Midbrain (tissue), 1 donor: ENCODE measurements at places on chromosomes 2 and 18.

GRCh38 chr18:41745166-41746049 is 209.6 kb upstream of the PIK3C3 start:
- peak; percentile 62 for DNase-seq

DNA sequence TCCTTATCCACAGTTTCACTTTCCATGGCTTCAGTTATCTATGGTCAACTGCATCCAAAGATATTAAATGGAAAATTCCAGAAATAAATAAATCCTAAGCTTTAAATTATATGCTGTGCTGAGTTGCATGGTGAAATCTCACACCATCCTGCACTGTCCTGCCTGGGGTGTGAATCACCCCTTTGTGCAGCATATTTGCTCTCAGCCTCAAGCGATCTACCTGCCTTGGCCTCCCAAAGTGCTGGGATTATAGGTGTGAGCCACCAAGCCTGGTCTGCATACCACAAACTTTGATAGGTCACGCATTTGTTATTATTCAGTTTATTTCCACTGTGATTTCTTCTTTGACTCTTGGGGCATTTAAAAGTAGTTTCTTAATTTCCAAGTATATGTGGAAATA is 117.2 kb downstream of the SPIRE1 start:
- DNase-seq: no peak

DNA sequence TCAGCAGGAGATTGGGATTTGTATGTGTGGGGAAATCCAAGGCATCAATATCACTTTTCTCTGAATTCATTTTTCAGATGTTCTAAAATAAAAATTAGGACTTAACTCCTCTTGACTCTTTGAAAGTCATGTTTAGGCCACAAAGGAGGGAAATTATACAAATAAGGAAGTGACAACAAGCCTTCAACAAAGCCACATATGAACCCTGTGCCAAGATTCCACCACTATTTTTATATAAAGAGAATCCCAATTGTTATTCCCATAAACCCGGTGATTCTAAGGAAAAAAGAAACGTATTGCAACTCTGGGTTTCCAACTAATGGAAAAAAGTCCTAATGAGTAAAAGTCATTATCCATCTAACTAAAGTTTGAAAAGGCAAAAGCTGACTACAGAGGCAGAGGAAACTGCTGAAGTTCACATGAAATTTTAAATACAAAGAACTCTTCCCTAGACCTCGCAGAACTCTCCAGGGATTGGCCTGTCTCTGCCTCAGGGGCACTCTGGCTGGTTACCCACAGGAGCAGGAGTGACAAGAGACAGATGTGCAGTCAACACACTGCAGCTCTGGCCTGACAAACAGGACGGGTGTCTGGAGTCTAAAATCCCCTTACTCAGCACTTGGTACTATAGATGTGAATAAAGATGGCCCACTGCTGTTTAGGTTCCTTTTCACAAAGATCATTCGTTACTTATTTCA is 11.5 kb downstream of the NPC1 start:
- no peak for DNase-seq

GRCh38 chr2:197577446-197577845 is 61.6 kb downstream of the MOB4 start:
- DNase-seq: peak; percentile 15

DNA sequence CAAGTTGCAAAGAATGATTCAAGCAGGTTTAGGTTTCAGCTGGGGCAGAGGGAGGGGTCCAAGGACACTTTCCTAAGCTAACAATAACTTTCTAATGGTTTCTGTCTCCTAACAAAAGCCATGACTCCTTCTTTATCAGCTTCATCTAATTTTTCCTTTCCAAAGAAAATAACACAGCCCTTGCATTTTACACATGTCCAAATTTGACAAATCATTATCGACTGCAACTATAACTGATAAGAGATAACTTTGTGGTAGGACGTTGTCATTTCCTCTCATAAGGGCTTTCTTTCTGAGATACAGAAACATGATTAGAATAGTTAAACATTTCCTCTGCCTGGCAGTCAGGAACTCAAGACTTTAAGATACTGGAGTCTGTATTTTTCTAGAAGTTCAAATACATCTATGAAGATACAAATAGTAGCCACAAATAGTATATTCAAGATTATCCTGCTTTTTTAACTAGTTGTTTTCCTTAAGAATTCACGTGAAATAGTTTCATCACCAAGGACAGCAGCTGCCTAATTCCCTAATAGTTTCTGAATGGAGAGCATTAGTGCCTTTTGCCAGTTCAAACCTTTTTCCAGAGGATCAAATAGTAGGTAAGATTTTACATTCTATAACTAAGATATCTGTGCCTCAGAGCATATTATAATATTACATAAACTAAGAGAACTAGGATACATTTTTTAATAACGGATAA is 263.2 kb downstream of the EXOC6B start:
- no peak for DNase-seq

GRCh38 chr2:240060977-240061591 is 7.8 kb upstream of the OR6B3 start:
- DNase-seq: peak; percentile 80

GRCh38 chr2:26532301-26533250 is 54.7 kb upstream of the OTOF start:
- no peak for DNase-seq

- DNase-seq: no peak
Measured at GRCh38 chr2:53960476-53960875, 10.3 kb downstream of the PSME4 start.

DNA sequence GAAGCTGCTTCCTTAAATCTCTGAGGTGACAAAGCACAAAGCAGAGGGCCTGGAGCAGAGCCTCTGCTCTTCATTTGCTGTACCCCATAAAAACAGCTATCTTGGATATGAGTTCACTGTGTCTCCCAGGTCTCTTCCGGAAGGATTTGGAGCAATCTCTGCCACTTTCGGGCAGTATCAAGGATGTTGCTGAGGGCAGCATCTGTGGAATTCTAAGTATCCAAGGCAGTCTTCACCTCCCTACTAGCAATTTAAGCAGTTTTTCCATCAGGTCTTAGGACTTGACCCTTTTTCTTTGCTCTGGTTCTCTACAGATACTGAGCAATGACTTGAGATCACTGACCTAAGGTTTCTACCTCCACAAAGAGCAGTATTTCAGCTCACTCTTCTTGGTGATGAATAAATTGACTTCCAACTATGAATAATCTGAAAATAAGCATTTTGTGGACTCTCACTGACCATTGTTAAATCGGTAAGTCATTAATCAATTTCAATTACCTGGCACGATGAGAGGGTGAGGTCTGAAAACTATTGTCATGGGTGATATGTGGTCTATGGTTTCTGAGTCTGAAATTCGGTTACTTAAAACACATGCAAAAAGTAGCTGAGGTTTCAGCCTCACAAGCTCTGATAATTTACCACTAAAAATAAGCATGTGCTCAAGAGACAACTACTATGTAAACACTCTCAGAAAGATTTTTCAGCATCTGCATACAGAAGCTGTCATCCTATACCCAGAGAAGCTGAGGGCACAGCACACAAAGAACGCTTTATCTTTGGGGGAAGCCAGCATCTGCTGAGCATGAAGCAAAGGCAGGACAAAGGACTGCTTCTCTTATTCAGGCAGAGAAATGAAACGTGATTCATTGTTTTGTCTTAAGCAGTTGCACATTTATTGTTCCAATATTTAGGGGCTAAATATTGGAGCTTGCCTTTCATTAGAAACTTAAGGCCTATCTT is 32.1 kb upstream of the SPATS2L start:
- DNase-seq: peak; percentile 49

GRCh38 chr2:131023758-131024157 is 69.5 kb downstream of the FAM168B start:
- no peak for DNase-seq

- DNase-seq: peak; percentile 41
Measured at GRCh38 chr2:165203689-165204559, at the start of gene SCN3A. TSS of gene SCN3A (minus strand) at chr2:165204050. CDS start at chr2:165176394, 27,656 bp downstream.

- no peak for DNase-seq
Measured at GRCh38 chr2:134052173-134052572, 201.7 kb upstream of the MGAT5 start.

DNA sequence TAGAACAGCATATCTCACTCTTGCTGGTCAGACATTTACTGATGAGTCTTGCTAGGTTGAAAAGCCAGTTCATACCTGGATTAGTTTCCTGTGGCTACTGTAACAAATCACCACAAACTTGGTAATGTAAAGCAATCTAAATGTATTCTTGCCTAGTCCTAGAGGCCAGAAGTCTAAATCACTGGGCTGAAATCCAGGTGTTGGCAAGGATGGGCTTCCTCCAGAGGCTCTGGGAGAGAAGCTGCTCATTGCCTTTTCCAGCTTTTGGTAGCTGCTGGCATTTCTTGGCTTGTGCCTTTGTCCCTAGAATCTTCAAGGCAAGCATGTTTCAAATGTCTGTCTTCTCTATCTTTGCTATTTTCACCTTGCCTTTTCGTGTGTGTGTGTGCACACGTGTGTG is 62.3 kb upstream of the MAP4K3 start:
- DNase-seq: no peak

- DNase-seq: no peak
Measured at GRCh38 chr18:31659576-31660177, 24.7 kb downstream of the B4GALT6 start.

DNA sequence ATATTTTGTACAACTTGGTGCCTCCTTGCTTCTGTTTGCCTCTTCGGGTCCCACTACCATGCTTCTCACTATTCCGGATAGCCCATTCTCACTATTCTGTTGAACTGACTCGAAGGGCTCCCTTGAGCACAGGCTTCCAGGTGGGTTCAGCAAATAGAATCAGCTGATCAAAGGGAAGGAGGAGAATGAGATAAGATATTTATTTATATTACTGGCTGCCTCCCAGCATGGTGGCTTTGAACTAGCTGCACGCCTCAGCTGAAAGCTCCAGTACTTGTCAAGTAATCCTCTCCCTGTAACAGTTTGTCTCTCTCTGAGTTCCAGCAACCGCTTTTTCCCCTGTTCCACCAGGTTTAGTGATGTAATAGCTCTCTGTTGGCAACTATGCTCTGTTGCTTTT is 187.8 kb upstream of the HNRNPA3 start:
- DNase-seq: no peak

DNA sequence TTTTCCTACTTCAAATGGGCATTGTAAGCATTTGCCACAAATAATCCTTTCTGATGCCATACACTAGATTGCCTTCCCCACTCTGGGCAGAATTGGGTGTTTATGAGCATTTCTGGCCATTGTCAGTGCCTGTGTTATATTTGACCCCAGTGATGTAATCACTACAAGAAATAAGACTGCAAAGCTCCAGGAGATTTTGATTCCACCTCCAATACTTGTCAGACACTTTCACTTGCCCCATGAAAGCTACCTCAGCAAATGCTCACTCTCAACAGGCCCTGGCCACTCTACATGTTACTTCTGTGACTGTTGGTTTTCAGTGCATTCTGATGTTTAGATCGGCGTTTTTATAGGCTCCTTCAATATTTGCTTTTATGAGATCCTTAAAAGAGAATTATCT is 135.1 kb downstream of the GFPT1 start:
- no peak for DNase-seq

GRCh38 chr2:112566104-112566503 is 18.3 kb upstream of the CHCHD5 start:
- no peak for DNase-seq

GRCh38 chr18:78246050-78246449 is 733.6 kb upstream of the SALL3 start:
- no peak for DNase-seq

DNA sequence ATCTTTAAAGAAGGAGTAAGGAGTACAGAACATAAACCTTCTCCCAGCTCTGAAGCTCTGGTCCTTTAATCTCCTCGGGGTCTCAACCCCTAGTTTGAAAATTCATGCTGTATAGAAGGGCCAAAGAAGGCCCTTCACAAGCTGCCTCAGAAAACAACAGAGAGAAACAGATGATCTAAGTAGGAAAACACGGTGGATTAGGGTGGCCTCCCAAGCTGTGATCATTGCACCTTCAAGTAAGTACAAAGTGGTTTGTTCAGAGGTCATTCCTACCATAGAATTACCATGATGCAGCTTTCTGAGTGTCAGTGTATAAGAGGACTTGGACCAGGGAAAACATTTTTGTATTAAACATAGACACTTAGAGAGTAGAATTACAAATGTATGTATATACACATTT is 10.9 kb downstream of the TMEM169 start:
- DNase-seq: no peak

- no peak for DNase-seq
Measured at GRCh38 chr2:12604341-12604740, 112.4 kb upstream of the TRIB2 start.

- DNase-seq: no peak
Measured at GRCh38 chr18:27014841-27015240, 149.3 kb upstream of the AQP4 start.

- DNase-seq: no peak
Measured at GRCh38 chr18:24490539-24490938, 30.1 kb downstream of the HRH4 start.

DNA sequence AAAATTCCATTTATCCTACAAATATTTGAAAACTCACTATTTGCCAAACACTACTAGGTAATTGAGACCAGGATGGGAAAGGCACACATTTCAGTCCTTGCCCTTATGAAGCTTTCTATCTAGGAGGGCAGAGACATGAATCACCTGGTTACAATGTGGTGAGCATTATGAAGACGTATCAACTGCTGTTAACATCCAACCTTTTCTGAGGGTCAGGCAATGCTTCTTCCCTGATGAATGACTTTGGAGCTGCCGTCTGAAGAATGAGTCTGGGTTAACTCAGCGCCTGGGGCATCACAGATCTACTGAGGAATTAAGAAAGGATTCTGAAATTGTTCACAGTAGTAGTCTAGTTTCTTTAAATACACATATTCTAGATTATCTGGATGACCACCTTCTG is 62.1 kb upstream of the NOSTRIN start:
- DNase-seq: no peak

- DNase-seq: no peak
Measured at GRCh38 chr18:46336278-46337111, 232.3 kb downstream of the HAUS1 start.

- no peak for DNase-seq
Measured at GRCh38 chr2:209451209-209451834, 27.5 kb downstream of the MAP2 start.

- peak; percentile 56 for DNase-seq
Measured at GRCh38 chr18:33584548-33585430, 6.8 kb downstream of the ASXL3 start.

GRCh38 chr2:2762913-2763312 is 431.8 kb upstream of the MYT1L start:
- no peak for DNase-seq
